ENCODE measurements at places on chromosomes 16 and 17. TPM values are rescaled to one million over a fixed set of nuclear protein-coding genes. Genes with fewer than 3 reads are reported as not detected.

Gene PMM2
- total RNA-seq: 99.0 TPM

Gene GFAP
- total RNA-seq: 0.85 TPM

Gene KRTAP4-3
- not detected for total RNA-seq

Gene ERN2
- not detected for total RNA-seq

Gene OR1A1
- total RNA-seq: not detected

Gene PDIA2
- 0.11 TPM for total RNA-seq

Gene TMEM204
- total RNA-seq: not detected

Gene TPSB2
- total RNA-seq: not detected

Gene YBX2
- total RNA-seq: 0.56 TPM

Gene RPL19
- total RNA-seq: 3,933 TPM

Gene CSH1
- not detected for total RNA-seq

Gene TPSD1
- not detected for total RNA-seq

Gene NEK8
- 4.1 TPM for total RNA-seq

Gene CCL17
- not detected for total RNA-seq

Gene NACA2
- not detected for total RNA-seq

Gene CDH8
- total RNA-seq: 0.63 TPM

Gene FBXW10B
- total RNA-seq: 3.9 TPM

Gene EMC8
- 72.1 TPM for total RNA-seq

Gene DHX58
- total RNA-seq: 0.66 TPM
